GOT3 (cell line): ENCODE measurements at places on chromosomes 11 and 22.

GRCh38 chr11:6458352-6459098 is 15.2 kb downstream of the TRIM3 start:
- DNase-seq = no peak

DNA sequence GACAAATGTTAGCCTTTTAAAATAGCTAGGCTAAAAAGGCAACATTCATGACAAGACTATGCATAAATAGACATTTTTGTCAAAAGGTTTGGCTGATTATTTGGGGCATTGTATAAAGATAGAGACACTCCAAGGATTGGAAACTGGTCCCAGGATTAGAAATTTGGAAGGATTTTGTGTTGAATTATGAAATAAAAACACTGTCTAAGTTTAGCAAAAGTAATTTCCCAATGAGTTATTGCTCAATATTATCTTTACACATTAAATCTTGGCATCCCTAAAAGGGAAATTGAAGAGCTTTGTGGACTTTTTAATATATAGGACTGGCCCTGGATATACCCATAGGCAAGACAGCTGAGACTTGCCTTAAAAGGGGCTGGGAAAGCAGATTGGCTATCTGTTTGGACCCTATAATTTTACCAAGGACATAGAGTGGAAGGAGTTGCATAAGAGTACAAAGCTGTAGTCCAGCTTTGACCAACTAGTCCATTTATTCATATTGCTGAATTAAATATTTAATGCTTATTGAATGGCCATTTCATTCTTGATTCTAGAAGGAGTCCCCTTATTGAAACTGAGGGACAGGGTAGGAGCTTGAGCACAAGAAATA is 382.7 kb downstream of the METTL15 start:
- no peak for DNase-seq

- no peak for DNase-seq
These were observed 2.7 kb downstream of the MUC5B start for GRCh38 chr11:1225386-1226225.

DNA sequence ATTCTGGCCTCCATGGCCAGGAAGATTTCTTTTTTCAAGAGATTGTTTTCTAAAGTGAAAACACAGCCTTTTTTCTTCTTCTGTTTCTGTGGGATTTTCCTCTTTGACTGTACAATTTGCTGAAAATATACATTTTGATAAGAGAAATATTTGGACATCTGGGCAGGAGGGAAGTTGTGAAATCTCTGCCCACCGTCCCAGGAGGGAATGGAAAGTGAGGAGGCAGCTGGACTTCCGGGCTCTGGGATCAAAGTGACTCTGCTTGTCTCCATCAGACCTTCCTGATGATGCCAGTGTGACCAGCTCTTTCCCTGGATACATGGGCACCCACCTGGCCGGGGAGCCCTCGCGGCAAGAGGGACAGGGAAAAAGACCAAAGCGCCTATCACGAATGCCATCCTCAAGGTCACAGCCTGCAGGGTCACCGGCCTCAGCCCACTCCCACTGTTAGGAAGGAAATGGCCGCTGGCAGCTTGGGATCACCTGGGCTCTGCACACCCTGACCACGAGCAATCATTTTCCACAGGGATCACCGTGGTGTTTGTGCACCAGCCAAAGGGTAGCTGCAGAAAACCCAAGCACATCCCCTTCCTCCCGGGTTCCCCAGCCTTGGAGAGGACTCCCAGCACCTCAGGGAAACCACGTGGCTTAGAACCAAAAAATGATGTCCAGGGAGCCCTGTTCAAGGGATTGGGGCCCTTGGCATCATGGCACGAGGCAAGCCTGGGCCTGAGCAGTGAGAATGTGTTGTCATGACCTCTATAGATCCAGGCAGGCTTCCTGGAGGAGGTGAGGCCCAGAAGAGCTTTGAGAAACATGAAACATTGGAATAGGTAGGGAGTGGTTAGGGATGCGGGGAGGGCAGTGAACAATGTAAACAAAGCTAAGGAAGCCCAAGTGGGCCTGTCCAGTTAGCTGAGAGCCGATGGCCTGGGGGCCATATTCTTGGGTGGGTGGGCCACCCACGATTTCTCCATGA is 29.1 kb upstream of the CCND1 start:
- DNase-seq = no peak

DNA sequence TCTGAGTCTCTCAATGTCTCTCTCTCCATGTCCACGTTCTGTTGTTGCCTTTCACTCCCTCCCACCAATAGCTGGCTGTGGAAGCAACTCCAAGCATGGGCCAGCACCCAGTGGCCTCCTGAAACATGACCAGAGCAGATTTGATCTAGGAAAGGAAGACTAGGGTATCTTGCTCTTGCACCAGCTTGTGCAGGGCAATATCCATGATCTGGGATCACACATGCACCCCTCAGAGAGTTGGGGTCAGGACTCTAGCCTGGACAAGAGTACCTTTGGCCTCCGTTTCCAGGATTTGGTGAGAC is 34.5 kb upstream of the RIC3 start:
- DNase-seq = no peak

GRCh38 chr22:36135306-36135980 is 25.1 kb downstream of the APOL3 start:
- no peak for DNase-seq

GRCh38 chr11:99676292-99676691 is 655.5 kb downstream of the CNTN5 start:
- DNase-seq = no peak

- no peak for DNase-seq
These were observed 167.8 kb upstream of the NCAM1 start for GRCh38 chr11:112793416-112793815.
